NCI-H1417 treated with DMSO at 0.1 percent for 48 hours (cell line): ENCODE measurements at places on chromosomes 7 and 10.

- no peak for DNase-seq
These were observed 11.2 kb upstream of the FRMPD2 start for GRCh38 chr10:48285710-48286109.

- DNase-seq, result peak; percentile 97
These were observed 115.5 kb downstream of the FOXP2 start for GRCh38 chr7:114530057-114530611.

- no peak for DNase-seq
These were observed 35.5 kb upstream of the KDM7A start for GRCh38 chr7:140212100-140212881.

- no peak for DNase-seq
These were observed 7.0 kb downstream of the PTF1A start for GRCh38 chr10:23198940-23199767.

DNA sequence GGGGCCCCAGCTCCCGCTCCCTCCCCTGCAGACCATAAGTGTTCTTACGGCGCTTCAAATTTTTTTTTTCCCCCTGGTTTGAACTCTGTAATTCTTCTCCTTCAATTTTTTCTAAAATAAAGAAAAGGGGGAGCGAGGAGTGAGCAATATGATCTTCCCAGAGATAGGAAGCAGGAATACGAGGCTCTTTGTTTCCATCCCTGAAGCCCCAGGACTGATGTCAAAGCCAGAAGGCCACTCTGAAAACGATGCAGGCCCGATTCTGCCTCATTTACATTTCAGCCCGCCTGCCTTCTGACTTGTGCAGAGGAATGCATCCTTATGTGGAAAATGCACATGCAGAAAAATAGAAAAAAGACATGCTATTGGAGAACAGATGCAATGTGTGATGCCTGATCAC lies 401.5 kb upstream of the MKI67 start:
- no peak for DNase-seq

DNA sequence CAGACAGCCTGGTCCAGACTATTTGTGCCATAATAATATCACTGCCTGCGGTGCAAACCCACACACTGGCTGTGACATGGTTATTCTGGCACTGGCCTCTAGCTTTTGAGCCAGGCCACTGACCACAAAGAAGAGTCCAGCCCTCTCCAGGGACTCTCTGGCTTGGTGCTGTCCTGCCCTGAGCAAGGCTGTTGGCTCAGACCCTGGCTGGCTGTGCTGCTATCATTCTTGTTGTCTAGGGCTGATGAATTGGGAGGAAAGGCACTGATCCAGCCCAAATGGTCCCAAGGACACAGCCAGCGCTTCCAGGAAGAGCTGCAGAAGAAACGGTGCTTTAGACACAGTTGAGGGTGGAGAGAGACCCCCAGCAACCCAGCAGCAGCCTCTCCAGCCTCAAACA lies 80.8 kb downstream of the TMEM130 start:
- no peak for DNase-seq

DNA sequence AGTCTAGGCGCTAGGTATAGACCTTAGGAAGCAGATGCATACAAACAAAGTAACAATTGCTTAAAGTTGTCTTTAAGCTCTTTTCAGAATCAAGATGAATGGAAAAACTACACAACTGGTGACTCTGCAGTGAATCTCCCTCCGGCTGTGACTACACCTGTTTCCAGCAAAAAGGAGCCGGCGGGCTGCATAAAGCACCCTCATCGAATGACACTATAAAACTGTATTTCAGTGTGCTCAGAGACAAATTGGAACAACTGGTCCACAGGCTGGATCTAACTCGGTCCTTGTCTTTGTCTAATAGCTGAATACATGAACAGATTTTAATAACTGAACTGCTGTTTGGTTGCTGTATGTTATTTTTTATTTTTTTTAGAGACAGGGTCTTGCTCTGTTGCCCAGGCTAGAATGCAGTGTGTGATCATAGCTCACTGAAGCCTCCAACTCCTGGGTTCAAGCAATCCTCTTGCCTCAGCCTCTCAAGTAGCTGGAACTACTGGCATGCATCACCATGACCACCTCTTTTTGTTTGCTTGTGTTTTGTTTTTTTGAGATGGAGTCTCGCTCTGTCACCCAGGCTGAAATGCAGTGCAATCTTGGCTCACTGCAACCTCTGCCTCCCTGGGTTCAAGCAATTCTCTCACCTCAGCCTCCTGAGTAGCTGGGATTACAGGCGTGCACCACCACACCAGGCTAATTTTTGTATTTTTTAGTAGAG lies 64.2 kb upstream of the SVIL start:
- no peak for DNase-seq

DNA sequence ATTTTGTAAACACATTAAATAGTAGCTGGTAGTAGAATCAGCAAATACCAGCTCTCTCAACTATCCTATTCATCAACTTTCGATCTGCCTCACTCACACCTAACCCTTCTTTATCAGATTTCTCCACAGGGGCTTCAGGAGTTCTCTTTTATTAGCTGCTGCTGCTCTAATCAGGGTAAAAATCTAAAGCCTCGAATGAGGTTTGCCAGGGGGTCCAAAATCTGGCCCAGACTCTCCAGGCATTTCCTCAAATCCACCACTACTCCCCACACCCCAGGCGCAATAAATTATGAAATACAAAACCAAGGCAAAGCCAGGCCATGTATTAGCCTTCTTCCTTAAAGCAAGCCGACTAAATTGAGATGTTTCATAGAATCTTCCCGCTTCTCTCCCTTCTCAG lies 2.3 kb downstream of the RNF216 start:
- DNase-seq, result no peak

DNA sequence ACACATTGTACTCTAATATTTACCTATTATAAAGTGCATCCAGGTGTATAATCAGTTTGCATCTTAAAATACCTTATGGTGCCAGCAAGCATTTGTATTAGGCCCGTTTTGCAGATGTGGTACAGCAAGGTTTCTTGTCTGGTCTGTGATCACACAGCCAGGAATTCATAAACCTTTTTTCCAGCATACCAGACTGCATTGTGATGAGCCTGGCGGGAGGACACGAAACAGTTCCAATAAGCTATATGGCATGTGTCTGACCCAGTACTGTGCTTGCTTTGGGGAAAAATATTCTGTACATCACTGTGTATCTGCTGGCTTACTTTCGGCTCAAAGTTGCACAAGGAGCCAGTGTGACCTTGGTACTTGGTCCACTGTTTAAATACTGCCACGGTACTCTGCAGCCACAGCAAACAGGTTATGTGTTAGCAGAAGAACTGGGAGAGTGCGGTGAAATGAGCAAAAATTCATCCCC lies 36.3 kb downstream of the CHN2 start:
- DNase-seq, result no peak

GRCh38 chr10:100442548-100442947 lies 20.3 kb upstream of the WNT8B start:
- DNase-seq, result no peak

GRCh38 chr10:30967650-30968410 lies 63.8 kb downstream of the ZNF438 start:
- no peak for DNase-seq

DNA sequence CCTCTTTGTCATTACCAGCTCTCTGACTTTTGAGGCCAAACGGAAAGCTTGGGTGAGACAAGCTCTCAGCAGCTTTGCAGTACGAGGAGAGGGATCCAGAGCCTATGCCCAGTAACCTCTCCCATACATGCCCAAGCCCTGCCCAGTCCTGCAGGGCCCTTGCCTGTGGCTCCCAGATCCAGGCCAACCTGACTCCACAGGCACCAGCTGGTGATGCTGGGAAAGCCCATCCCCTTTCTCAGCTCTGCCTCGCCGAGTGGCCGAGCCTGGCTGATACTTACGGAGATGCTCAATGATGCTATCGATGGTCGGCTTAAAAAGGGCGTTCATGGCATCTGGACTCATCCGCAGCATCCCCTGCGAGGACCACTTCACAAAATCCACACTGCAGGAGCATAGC lies 55.4 kb downstream of the PNLIPRP2 start:
- DNase-seq, result no peak

GRCh38 chr7:133118261-133118660 lies 36.4 kb upstream of the CHCHD3 start:
- DNase-seq, result no peak

DNA sequence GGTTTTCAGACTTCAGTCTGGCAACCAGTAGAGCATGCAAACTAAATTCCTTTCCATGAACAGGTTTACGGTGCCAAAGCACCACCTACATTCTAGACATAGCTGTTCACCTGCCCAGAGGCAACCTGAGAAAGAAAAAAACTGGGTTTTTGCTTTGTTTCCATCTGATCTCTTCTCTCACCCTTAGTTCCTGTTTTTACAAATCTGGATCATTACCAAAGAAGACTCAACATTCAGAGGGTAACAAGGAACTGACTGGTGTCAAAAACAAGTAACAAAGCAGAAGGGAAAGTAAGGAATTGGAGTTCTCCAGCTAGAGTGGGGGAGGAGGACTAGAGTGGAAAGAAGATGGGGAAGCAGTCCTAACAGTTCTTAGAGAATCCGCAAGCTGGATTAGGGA lies 36.4 kb downstream of the CPVL start:
- DNase-seq, result no peak

- DNase-seq, result no peak
These were observed 109.8 kb upstream of the NOBOX start for GRCh38 chr7:144513334-144513733.

DNA sequence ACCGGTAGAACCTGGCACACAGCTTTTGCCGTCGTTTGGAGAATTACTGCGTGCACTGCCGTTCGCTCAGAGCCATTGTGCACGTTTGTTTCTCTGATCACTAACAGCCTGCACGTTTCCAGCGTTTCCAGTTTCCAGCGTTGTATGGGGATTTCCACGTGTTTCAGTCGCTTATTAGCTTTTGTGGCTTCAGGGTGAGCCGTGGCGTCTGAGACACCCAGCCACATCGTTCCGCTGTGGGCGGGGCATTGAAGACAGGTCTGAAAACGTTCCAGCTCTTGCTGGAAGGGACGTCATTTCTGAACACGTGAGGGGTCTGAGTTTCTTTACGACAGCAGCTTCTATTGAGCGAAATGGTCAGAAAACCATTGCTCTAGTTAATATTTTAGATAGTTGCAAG lies 164.8 kb downstream of the DNAJB6 start:
- no peak for DNase-seq

DNA sequence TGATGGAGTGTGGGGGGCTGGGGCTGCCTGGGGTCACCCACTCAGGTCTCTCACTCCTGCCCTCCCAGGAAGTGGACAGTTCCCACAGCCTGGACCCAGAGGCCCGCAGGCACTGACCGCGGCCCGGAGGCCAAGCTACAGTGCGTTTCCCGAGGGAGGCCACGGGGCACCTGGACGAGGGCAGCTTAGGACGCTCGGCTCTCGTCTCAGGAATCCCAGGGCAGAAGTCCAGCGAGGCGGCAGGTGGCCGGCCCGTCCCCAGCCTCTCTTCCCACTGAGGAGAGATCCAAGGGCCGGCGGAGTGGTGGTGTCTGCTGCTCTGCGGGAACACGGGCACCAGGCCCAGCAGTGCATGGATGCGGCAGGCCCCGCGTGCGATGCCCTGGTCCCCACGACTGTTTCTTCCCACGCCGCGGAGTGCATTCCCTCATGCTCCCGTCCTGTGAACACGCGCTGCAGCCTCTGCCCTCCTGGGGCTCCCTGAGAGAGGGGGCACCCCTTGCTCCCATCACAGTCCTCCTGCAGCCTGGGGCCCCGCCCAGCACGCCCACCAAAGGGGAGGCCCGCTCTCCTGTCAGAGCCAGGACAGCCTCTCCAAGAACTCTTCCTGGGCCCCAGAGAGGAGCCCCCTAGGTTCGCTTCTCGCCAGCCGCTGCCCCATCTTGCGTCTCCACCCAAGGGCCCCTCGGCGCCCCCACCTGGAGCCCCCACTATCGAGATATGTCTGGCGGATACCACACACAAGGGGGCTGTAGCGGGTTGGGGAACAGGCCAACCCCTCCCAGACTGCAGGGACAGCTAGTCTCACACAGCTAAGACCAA lies 24.3 kb upstream of the GPR146 start:
- DNase-seq, result no peak

GRCh38 chr7:131327626-131328376 lies at the start of gene MKLN1:
MKLN1 (plus strand) TSS chr7:131327876; CDS start chr7:131327900, 24 bp downstream.
- DNase-seq, result peak; percentile 80
